MM.1S (cell line): ENCODE measurements at places on chromosomes 7 and 10.

GRCh38 chr10:44380829-44381600, 3.9 kb downstream of the CXCL12 start:
- DNase-seq: no peak
- H3K4me3 ChIP-seq: no peak overlapping the region
- no peaks in the 10 kb centered on the region for H3K4me1 ChIP-seq
- no peak overlapping the region for H3K27ac ChIP-seq

GRCh38 chr7:36547416-36547815, 157.8 kb downstream of the ANLN start:
- H3K27me3 ChIP-seq: no peaks in the 10 kb centered on the region
- no peaks in the 10 kb centered on the region for H3K36me3 ChIP-seq
- H3K27ac ChIP-seq: no peak overlapping the region
- no peak overlapping the region for H3K4me3 ChIP-seq
- no peaks in the 10 kb centered on the region for H3K4me1 ChIP-seq
- no peak for DNase-seq

DNA sequence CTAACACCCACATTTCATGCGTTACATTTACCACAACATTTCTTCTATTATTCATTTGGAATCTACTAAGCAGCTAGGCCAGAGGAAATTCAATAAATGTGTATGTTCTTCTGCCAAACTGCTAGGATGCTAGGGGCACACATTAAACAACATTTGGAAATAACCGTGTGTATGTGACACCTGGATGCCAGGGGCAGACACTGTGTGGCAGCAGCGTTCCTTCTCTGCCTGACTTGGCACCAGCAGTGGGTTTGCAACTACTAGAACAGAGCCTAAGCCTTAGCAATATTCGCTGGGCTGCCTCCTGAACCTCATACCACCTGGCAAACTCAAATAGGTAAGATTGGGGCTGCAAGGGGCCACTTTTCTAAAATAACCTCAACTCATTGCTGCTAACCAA, 182.1 kb downstream of the CHCHD3 start:
- DNase-seq: no peak
- H3K36me3 ChIP-seq: no peaks in the 10 kb centered on the region
- H3K27ac ChIP-seq: no peak overlapping the region
- H3K4me1 ChIP-seq: no peaks in the 10 kb centered on the region

- DNase-seq: no peak
- no peak overlapping the region for H3K4me3 ChIP-seq
- no peaks in the 10 kb centered on the region for H3K27me3 ChIP-seq
- H3K27ac ChIP-seq: no peak overlapping the region
- no peaks in the 10 kb centered on the region for H3K36me3 ChIP-seq
- peaks cover 5% of the 10 kb centered on the region; the same call in 1 of the 2 replicates for H3K4me1 ChIP-seq
Measured at GRCh38 chr7:44172352-44172751, 16.9 kb downstream of the GCK start.

- peaks cover 29% of the 10 kb centered on the region for H3K4me1 ChIP-seq
- DNase-seq: no peak
- peak overlapping the region; percentile 91 for H3K27ac ChIP-seq
- H3K27me3 ChIP-seq: no peaks in the 10 kb centered on the region
- no peak overlapping the region for H3K4me3 ChIP-seq
Measured at GRCh38 chr7:65475040-65475726, 101.5 kb downstream of the ZNF92 start.

DNA sequence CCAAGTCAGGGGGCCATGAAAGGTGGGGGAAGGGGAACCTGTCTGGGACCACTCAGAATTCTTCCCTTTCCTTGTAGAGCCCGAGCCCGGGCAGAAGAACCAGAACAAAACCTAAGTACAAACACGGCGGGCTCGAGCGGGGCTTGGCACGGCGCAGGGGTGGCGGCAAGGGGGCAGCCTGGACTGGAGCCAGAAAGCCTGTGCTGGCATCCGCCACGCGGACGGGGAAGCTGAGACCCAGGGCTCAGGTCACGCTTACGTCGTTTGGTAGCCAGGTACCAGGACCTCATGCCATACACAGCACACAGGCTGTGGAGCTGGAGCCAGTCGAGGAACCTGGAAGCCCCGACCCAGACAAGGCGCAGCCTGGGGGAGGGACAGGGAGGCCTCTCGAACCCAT, 6.6 kb upstream of the GPER1 start:
- no peaks in the 10 kb centered on the region for H3K36me3 ChIP-seq
- H3K4me1 ChIP-seq: no peaks in the 10 kb centered on the region
- DNase-seq: no peak

- no peak overlapping the region for H3K27ac ChIP-seq
- no peaks in the 10 kb centered on the region for H3K4me1 ChIP-seq
- H3K27me3 ChIP-seq: no peaks in the 10 kb centered on the region
- no peaks in the 10 kb centered on the region for H3K36me3 ChIP-seq
- no peak overlapping the region for H3K4me3 ChIP-seq
Measured at GRCh38 chr7:105799677-105800076, 76.7 kb downstream of the ATXN7L1 start.

DNA sequence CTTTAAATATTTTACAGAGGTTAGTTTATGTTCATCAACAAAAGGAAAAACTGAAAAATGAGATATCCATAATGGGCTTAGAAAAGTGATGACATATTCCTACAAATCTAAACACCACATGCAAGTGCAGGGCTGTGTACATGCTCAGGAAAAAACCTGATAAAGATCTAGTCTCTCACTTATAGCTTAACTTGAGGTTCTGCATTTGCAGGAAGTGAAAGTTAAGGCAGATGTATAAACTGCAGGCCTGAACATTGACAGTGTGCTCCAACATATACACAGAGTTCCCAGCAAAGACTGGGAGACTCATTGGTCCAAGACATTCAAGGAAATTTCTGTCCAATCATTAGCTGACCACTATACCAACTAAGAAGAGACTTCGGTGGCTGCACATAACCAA, 63.8 kb upstream of the RET start:
- H3K4me1 ChIP-seq: no peaks in the 10 kb centered on the region
- no peaks in the 10 kb centered on the region for H3K36me3 ChIP-seq
- H3K4me3 ChIP-seq: no peak overlapping the region
- no peaks in the 10 kb centered on the region for H3K27me3 ChIP-seq
- no peak overlapping the region for H3K27ac ChIP-seq

- H3K27ac ChIP-seq: no peak overlapping the region
- no peak for DNase-seq
Measured at GRCh38 chr10:113528876-113529275, 24.0 kb upstream of the HABP2 start.

DNA sequence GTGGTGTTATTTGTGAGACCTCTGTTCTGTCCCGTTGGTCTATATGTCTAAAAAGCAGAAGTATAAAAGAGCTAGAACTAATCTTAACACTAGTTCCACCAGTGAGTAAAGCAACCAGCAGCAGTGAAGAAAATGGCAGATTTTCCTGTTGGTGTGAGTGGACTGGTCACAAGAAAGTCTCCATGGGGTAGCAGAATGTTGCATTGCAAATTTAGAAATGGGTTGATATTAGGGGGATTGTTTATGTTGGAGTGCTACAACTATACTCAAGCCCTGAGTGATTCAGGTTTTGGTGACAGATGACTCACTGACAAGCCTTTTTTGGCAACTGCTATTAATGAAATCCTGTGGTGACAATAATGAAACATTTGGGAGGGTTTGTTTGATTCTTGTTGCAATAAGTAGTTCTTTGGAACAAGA, 5.6 kb downstream of the AVL9 start:
- H3K4me3 ChIP-seq: no peak overlapping the region
- no peaks in the 10 kb centered on the region for H3K36me3 ChIP-seq
- peak overlapping the region; percentile 7; the same call in 1 of the 2 replicates for H3K27ac ChIP-seq
- H3K27me3 ChIP-seq: no peaks in the 10 kb centered on the region
- peaks cover 9% of the 10 kb centered on the region; the same call in 1 of the 2 replicates for H3K4me1 ChIP-seq

DNA sequence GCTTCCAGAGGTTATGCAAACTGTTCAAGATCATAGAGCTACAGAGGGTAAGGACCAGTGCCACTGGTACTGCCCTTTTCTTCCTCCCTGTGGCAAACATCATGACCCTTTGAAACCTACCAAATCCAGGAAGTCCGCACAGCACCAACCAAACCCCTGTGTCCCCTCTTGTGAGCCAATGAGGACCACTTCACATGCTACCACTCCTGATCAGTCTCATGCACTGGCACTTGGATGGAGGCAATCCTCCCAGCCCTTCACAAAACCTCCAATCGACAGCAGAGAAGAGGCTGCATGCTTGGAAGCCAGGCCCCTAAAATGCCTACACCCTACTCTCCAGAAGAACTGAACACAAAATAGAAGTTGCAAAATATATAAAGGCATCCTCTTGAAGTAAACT, 248.0 kb downstream of the TNS3 start:
- no peaks in the 10 kb centered on the region for H3K27me3 ChIP-seq
- no peak overlapping the region for H3K27ac ChIP-seq
- no peaks in the 10 kb centered on the region for H3K4me1 ChIP-seq
- peaks cover 33% of the 10 kb centered on the region for H3K36me3 ChIP-seq
- no peak for DNase-seq
- H3K4me3 ChIP-seq: no peak overlapping the region

DNA sequence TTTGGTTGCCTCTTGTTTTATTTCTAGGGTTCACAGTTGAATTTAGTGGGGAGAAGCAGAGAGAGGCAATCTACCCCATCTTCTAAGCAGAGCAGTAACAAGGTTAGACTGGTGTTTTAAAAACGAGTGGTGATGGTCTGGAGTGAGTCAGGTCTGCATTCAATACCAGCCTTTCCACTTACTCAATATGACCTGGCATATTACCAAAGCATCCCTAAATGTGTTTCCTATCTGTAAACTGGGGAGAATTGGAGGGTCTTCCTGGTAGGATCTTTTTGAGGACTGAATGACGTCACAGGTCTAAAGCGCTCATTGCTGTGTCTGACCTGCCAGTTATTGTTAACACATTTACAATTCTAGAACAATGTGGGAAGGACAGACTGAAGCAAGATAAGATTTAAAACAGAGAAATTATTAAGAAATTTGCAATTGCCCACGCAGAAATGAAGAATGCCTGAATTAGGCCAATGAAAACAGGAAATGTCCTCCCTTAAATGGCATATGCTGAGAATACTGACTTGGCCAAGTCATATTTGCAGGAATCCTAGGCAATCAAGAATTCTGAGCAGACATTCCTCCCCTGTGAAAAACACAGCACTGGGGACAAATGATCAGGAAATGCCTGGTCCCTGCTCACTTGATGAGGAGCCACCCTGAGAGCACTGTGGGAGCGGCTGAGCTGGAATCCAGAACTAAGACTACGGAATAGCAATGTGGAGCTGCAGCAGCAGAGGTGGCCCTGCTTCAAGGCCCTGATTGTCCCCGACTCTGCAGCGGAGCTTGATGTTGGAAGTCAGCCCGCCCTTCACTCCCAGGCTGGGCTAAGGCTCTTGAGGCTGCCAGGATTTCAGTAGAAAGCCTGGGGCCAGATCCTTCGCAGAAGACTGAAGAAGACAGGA, 184.5 kb upstream of the CXCL12 start:
- no peaks in the 10 kb centered on the region for H3K4me1 ChIP-seq
- no peak overlapping the region for H3K27ac ChIP-seq
- no peak overlapping the region for H3K4me3 ChIP-seq
- H3K36me3 ChIP-seq: no peaks in the 10 kb centered on the region
- no peaks in the 10 kb centered on the region for H3K27me3 ChIP-seq

DNA sequence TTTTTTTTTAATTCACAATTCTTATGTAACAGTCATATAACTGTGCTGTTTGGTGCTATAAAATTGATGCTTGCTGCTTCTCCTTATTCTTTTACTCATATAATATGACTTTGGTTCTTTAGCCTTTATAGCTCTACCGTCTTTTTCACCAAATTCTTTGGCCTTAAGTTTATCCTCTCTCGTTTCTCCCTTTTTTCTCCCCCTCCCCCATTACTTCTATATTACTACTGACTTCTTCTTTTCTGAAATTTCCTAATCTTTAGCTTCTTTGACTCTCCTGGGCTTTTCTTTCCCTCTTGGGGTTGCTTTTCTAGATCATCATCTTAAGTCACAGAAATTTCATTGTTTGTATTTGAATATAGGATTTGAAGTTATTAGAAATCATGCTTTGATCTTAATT, 3.8 kb downstream of the BCCIP start:
- peaks cover 15% of the 10 kb centered on the region for H3K36me3 ChIP-seq
- no peak for DNase-seq
- no peaks in the 10 kb centered on the region for H3K27me3 ChIP-seq
- H3K4me3 ChIP-seq: no peak overlapping the region

GRCh38 chr7:17184805-17185689, 113.4 kb upstream of the AHR start:
- no peaks in the 10 kb centered on the region for H3K36me3 ChIP-seq
- no peak overlapping the region for H3K4me3 ChIP-seq
- no peak for DNase-seq
- no peaks in the 10 kb centered on the region for H3K4me1 ChIP-seq
- no peaks in the 10 kb centered on the region for H3K27me3 ChIP-seq
